ENCODE measurements at places on chromosomes 11 and 22.
A peak's percentile ranks its signal among the peaks of the same experiment; 100 is the strongest.

DNA sequence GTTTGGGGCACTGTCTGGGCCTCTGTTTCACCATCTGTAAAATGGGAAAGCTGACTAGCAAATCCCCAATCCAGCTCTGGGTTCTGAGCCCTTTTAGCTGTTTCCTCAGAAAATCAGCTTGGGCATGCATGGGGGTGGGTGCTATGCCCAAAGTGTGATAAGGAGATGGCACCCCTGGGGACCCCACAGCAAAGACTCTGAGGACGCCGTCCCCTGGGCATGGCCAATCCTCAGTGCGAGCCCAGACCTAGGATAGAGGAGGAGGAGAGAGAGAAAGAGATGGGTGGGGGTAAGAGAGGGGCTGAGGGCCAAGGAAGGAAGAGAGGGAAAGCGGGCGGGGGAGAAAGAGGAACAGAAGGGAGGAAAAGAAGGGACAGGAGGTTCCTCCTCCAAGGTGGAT is 31.8 kb downstream of the TPBGL start:
- no peak for DNase-seq

GRCh38 chr11:78533399-78533798 is 41.3 kb downstream of the NARS2 start:
- DNase-seq = peak; percentile 44

DNA sequence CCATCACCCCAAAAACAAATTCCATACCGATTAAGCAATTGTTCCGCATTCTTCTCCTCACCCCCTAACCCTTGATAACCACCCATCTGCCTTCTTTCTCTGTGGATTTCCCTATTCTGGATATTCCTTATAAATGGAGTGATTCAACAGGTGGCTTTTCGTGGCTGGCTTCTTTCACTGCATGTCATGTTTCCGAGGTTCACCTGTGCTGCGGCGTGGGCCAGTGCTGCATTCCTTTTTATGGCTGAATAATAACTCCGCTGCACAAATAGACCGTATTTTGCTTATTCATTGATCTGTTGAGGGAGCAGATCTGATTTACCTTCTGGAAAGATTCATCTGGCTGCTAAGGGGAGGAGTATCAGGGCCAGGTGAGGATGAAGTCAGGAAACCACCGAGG is 94.8 kb upstream of the ASPHD2 start:
- DNase-seq = no peak

- DNase-seq = no peak
Observed at GRCh38 chr11:32153747-32154146, 62.9 kb downstream of the RCN1 start.

DNA sequence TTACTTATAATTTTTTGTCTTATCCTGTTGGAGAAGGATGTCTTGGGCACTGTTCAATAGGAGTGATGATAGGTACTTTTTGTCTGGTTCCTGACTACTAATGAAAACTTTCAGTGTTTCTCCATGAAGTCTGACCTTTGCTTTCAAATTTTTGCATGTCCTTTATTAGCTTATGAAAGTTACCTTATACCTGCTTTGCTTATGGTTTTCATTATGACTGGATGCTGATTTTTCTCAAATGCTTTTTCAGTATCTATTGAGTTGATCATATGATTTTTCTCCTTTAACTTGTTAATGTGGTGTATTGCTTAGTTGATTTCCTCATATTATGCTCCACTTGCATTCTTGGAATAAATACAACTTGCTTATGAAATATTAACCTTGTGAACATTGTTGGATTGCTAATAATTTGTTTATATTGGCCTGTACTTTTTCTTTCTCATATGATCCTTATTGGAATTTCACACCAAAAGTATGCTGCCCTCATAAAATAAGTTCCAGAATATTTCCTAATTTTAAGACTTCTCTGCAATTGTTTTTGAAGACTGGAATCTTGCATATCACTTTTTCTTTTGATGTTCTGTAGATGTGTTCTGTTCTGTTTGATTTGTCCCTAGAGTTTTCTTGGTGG is 85.0 kb upstream of the SC5D start:
- DNase-seq = peak; percentile 50

DNA sequence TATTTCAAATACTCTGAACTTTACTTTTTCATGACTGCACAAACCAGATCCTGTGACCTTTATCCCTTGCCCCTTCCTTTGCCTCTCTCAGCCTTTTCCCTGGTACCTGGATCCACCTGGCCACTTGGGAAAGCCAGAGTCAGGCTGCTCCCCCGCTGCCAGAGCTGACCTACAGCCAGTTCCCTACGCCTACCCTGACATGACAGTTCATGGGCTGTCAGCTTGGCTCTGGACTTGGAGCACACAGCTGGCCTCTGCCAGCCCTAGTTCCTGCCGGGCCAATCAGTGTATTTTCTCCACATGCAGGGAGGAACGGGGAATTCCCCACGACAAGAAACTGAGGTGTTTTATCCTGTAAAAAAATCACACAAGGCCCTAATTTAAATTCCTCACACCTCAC is 382.6 kb downstream of the INSC start:
- no peak for DNase-seq

DNA sequence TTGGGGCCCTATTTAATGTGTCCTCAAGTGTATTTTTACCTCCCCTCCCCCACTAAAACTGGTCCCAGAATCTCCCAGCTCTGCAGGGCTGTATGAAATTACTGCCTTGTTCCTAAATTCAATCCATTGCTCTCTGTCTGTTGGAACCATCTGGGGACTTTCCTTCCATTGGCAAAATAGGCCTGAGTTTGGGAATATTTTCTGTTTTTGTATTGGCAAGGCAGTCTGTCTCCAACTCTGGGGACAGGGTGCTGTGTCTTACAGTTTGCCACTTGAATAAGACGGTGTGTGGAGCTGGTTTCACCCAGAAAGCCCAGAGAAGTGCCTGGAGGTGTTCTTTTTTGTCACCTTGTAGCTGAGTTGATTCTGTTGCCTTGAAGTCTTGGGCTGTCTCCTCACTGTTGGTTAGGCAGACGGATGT is 1.3 kb downstream of the PACS1 start:
- no peak for DNase-seq

DNA sequence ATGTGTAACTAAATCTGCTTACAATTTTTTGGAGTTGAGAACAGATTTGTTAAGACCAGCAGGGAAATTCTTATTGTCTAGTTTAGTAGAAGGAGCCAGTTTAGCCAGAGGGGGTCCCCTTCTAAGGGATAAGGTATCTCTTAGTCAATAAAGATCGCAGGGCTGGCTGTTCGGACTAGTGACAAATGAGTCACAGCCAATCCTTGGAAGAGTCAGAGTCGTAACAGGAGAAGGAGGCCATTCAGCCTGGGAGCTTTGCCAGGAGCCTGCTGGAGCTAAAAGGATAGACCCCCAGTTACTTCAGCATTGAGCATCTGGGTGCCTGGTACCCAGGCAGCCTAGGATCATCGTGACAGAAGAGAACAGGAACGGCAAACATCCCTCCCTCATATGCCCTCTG is 191.6 kb upstream of the ARHGAP20 start:
- DNase-seq = no peak

All from GM12878 (cell line).